ENCODE measurements at places on chromosomes 12 and 14.

GRCh38 chr12:16220120-16220519 lies 57.4 kb downstream of the SLC15A5 start:
- no peak for DNase-seq

DNA sequence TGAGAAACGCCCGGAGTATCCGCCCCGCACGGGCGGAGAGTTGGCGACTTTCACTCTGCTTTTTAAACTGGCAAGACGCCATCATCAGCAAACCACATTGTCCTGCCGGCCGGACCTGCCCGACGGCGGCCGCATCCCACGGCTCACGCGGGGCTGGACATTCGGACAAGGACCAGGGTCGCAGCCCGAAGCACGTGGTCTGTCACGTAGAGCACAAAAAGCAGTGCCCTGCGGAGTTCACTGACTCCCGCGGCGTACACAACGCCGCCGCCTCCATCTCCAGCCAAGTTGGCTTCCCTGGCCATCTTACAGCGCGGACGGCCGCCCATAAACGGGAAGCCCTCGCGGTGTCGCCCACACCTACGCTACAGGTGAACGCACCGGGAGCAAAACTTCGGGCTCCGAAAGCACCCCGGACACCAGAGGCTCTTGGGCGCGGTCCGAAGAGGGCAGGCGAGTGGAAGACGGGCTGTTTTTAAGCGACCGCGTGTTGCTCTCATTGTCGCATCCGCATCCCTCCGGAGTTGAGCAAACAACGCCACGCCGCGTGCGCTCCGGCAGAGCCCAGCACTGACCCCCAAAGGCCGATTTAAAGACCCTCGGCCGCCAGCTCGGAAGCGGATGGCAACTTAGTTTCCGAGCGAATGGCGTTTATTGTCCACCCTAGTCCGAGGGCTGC lies 966 bp downstream of the SINHCAF start:
- DNase-seq, result peak; percentile 42

DNA sequence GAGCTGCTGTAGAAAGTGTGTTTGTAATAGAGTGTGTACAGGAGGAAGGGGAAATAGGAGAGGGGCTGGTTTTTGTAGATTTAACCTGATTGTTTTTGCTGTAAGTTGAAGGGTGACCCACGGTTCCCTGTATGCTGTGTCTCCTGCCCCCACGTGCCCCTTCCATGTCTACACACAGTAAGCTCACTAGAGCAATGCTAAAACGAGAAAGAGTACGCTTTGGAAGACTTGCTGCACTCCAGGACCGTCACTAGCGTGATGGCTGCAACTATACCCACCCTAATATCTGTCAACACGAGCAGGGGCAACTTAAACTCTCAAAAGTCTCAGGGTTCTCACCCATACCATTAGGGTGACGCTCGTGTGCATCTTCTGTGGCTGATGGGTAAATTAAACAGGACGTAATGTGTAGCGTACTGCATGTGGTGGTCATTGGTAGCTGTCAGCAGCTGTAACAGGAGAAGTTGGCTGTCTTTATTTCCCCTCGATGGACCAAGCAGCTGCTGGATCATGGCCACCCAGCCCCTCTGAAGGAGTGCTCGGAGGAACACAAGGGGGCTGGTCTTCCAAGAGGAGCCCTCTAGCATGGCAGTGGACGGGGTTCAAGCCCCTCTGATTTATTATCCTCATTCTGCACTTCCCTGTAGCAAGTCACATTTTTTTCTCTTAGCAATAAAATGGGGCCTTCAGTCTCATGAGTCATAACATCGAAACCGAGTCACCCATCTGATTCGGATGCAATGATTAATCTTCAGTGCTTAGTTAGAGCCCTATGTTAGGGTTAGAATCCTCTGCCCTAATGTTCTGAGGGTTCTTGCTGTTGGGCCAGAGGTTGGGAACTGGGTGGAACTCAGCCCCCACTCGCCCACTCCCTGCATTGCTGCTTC lies 14.0 kb downstream of the CCND2 start:
- no peak for DNase-seq

- DNase-seq, result no peak
Measured at GRCh38 chr14:72434856-72435255, 459.0 kb downstream of the DPF3 start.

DNA sequence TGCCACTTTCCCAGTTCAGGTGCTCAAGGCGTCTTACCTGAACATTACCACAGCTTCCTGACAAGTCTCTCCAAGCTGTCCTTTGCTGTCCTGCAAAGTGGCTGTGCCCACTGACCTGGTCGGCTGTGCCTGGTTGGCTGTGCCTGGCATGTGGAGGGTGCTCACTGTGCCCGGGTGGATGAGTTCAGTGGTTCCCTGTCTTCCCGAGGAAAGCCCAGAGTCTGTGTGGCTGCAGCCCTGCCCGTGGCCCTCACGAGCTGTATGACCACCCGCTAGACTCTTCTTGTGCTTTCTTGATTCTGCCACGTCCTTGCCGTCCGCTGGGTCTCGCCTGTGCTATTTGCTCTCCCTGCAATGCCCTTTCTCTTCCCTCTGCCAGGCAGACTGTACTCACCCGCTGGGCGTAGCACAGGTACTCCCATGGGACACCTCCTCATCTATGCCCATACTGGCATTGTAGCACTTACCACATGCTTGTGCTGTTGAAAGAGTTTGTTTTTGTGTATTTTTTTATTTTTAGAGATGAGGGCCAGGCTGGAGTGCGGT lies 95.9 kb downstream of the TSPAN9 start:
- no peak for DNase-seq

- DNase-seq, result no peak
Measured at GRCh38 chr12:101743724-101744472, 4.6 kb upstream of the SYCP3 start.

- no peak for DNase-seq
Measured at GRCh38 chr12:110576504-110576903, 6.6 kb downstream of the PPTC7 start.

DNA sequence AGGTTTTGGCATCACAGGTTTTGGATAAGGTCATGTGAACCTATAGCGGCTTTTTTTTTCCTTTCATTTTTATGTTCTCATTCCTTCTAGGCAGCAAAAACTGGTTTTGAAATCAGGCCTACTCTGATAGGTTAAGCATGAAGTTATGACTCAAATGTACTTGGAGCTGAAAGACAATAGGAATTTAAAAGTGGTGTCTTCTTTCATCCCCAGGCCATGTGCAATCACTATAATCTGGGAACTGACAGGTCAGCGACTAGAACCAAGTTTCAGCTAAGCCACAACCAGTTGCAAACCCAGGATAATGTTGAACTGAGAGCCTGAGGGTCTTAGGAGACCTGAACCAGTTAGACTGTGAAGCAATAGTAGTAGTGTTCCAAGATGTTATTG lies 74.3 kb downstream of the ANO6 start:
- DNase-seq, result peak; percentile 23

GRCh38 chr12:54051874-54052437 lies 1.7 kb upstream of the HOXC4 start:
- DNase-seq, result peak; percentile 23

DNA sequence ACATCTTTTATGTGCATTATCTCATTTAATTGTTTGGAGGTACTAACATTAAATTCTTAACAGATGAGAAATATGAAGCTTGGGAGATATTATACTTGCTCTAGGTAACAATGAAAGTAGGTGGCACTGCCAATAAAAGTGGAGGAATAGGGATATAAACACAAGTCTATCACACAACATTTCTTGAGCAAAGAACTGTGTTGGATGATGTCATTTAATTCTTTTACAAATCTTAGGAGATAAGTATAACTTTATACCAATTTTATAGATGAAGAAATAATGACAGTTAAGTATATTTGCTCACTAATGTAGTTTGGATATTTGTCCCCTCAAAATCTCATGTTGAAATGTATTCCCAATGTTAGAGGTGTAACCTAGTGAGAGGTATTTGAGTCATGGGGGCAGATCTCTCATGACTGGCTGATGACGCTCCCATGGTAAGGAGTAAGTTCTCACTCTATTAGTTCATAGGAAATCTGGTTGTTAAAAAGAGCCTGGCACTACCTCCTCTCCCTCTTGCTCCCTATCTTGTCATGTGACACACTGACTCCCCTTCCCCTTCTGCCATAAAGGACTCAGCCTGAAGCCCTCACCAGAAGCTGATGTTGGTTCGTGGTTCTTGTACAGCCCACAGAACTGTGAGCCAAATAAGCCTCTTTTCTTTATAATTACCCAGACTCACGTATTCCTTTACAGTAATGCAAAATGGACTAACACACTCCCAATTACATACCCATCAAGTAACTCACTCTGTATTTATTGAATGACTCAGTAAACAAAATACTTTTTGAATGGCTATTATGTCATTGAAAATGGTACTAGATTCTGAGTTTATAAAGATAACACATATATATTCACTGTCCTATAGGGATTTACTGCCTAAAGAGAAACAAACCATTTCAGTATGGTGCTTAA lies 146.8 kb upstream of the KITLG start:
- no peak for DNase-seq

- DNase-seq, result peak; percentile 85
Measured at GRCh38 chr12:75784591-75784990, 247.0 kb downstream of the PHLDA1 start.

GRCh38 chr12:110782094-110782493 lies 39.4 kb upstream of the PPP1CC start:
- DNase-seq, result no peak

DNA sequence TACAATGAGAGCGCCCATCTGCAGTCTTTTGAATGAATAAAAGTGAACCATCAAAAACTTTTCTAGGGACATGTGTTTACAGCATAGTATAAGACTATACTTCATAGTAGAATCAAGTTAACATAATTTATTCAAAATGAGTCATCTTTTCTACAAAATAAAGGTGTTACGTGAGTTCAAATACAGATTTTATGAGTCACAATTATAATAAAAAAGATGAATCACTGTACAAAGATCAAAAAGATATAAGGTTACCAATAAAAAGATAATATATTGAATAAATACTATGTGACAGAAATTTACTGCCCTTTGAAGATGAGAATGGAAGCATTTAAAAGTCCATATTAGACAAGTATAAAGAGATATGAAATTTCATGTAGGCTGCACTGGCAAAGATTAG lies 2.8 kb downstream of the MBIP start:
- DNase-seq, result peak; percentile 18

- DNase-seq, result no peak
Measured at GRCh38 chr12:18849080-18849479, 111.2 kb downstream of the CAPZA3 start.

- DNase-seq, result no peak
Measured at GRCh38 chr14:105503935-105504692, 13.1 kb downstream of the TEDC1 start.

DNA sequence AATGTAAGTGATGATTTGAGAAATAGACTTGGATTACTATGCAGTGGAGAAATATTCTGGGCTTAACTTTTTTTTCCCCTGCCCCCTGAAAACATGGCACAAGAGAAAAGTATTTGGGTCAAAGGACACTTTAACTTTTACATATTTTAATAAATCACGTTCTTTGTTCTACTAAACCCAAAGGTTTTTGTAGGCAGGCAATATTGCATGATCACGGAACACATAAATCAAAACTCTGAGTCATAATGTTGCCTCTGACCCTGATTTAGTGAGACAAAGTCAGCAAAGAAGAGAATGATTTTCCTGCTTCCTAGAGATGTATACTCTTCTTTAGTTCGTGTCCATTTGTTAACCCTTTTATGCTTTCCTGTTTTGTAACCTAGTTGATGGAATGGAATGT lies 38.0 kb downstream of the ABCD2 start:
- peak; percentile 12 for DNase-seq

GRCh38 chr14:65961004-65961403 lies 525.2 kb upstream of the CCDC196 start:
- peak; percentile 13 for DNase-seq

GRCh38 chr14:22838631-22839041 lies 2.3 kb downstream of the MMP14 start:
- no peak for DNase-seq

- peak; percentile 46 for DNase-seq
Measured at GRCh38 chr14:39219075-39219499, 14.6 kb upstream of the MIA2 start.

DNA sequence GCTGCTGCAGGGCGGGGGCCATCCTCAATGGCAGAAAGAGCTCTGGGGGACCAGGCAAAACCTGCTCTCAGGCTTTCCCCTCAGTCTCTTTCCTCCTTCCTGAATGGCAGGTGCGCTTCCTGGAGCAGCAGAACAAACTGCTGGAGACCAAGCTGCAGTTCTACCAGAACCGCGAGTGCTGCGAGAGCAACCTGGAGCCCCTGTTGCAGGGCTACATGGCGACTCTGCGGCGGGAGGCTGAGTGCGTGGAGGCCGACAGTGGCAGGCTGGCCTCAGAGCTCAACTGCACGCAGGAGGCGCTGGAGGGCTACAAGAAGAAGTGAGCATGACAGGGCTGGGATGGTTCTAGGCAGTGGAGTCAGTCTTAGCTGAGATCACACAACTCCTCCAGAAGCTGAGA lies 22.9 kb upstream of the KRT83 start:
- DNase-seq, result no peak

DNA sequence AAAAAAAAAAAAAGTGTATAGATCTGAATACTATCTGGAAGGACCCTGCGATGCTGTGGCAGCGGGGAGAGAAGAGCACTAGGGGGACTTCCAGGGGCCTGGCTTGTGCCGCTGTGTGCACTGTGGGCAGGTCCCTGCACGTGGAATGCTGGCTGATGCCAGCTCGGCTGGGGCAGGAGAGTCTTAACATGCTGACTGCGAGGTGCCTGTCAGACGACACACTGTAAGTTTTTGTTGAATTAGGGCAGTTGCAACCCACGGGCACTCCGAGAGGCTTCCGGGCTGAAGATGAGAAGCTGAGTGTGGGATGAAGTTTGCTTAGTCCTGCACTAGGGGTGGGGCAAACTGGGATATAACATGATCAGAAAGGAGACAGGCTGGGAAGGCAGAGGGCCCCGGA lies 10.7 kb downstream of the GLT1D1 start:
- no peak for DNase-seq

DNA sequence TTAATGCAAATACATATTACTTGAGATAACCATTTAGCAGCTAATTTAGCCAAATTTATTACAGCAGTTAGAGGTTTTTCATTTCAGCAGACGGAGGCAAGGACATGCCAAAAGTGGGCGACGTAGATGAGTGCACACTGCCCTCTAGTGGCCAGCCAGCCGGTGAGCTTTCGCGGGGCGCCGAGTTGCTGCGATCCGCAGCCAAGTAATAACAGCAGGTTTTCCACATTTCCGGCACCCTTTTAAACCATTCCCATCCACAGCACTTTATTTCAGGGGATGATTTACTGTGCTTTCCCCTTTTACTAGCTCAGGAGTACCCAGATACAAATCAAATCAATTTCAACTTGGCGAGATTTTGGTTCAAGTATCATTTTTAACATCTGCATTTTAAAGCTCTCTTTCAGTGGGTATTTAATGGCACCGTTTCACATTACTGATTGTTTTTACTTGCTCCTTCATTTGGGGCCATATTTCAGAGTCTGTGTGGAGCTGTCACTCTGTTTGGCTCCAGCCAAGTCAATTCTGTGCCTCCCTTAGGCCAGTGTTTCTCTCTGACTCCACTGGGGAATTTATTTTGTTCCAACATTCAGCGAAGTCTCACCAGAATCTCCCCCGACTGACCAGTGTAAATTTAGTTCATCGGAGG lies 158.0 kb downstream of the EGLN3 start:
- peak; percentile 48 for DNase-seq
